ENCODE measurements at places on chromosomes 12 and 14.

DNA sequence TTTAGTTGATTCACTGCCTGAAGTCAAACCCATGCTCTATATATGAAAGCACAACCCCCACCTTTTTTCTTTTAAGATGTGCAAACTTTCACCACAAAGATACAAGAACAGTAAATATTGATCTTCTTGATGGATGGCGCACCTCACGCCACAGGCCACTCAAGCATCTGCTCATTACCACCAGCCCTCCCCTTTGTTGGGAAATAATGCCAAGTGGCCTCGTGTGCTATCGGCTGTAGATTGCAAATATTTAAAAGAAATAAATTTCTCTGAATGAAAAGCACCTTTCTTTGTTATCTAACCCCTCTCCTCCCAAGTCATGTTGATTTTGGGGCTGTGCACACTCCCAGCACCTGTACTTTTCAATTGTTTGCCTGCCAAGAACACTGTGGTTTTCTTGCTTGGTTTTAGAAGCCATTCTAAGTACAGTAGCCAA, 122.7 kb downstream of the C12orf42 start:
- DNase-seq = no peak

DNA sequence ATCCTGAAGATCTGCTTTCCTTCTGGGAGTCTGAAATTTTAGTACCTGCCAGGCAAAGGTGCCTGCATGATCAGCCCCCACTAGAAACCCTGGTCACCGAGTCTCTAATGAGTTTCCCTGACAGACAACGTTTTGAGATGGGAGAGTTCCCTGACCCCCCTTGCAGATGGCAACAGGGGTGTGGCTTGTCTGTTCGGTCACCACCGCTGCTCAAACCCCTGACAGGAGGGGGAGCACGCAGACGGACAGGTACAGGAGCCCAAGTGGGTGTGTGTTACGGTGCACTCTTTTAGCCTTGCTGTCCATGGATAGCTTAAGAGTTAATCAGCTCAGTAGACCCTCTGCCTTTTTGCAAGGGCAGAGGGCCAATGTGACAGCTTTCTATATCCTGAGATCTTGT, 19.3 kb upstream of the CDKN3 start:
- DNase-seq = no peak

- no peak for DNase-seq
Observed at GRCh38 chr12:75457191-75457590, 23.4 kb upstream of the GLIPR1 start.

- DNase-seq = peak; percentile 4
Observed at GRCh38 chr12:85923767-85924331, 49.8 kb downstream of the NTS start.

- DNase-seq = peak; percentile 58
Observed at GRCh38 chr12:101697197-101697929, at the start of gene CHPT1. CHPT1 (plus strand) TSS chr12:101697640; CDS start chr12:101697862, 222 bp downstream.

GRCh38 chr12:3041558-3042164, 35.5 kb upstream of the TSPAN9 start:
- DNase-seq = peak; percentile 80

GRCh38 chr12:128510511-128510910, 243.5 kb downstream of the TMEM132C start:
- no peak for DNase-seq

- peak; percentile 90 for DNase-seq
Observed at GRCh38 chr12:6547987-6548386, 7.9 kb downstream of the IFFO1 start.

DNA sequence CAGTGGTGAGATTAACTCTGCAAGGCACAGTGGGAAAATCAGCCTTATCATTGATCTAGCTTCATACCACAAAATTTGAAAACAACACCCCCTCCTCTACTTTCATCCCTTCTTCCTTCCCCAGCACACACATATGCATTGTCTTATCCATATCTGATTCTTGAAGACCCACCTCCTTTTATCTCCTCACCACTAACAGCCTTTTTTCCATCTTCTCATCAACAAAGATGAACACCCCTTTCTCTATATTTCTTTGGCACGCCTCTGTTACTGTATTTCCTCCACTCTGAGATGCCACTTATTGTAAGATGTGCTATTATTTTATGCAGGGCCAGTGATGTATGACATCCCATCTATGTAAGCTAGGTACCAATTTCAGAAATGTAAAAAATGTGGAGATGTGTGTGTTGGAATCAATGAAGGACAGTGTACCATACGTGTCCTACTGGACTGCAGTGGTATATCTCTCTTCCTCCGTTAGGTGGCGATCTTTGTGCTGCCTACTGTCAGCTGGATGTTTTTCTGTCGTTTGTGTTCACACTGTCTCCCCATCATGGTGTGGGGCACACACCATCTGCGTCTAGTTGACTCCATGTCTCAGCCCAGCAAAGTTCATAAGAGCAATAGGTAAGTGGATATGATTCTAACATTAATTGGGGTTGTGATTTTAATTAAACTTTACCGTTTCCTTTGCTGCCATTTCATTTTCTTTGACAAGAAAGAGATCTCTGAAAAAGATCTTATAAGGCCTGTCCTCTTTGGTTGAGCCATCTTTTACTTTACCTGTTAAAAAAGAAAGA, 24.0 kb downstream of the CCDC38 start:
- peak; percentile 63 for DNase-seq

- peak; percentile 17 for DNase-seq
Observed at GRCh38 chr14:21768116-21768874, 94.7 kb upstream of the OR4E1 start.

- DNase-seq = no peak
Observed at GRCh38 chr12:30211743-30212142, 428.0 kb upstream of the TMTC1 start.

- no peak for DNase-seq
Observed at GRCh38 chr14:37669242-37669641, 73.8 kb downstream of the TTC6 start.

GRCh38 chr14:26594756-26595545, 2.9 kb downstream of the NOVA1 start:
- DNase-seq = no peak

- DNase-seq = peak; percentile 58
Observed at GRCh38 chr12:116539905-116540482, 19.2 kb upstream of the MAP1LC3B2 start.

- no peak for DNase-seq
Observed at GRCh38 chr12:57196439-57196838, 20.2 kb upstream of the NXPH4 start.

- DNase-seq = no peak
Observed at GRCh38 chr12:5587711-5588121, 155.8 kb downstream of the NTF3 start.

- DNase-seq = no peak
Observed at GRCh38 chr12:98735821-98736220, 90.7 kb downstream of the APAF1 start.

DNA sequence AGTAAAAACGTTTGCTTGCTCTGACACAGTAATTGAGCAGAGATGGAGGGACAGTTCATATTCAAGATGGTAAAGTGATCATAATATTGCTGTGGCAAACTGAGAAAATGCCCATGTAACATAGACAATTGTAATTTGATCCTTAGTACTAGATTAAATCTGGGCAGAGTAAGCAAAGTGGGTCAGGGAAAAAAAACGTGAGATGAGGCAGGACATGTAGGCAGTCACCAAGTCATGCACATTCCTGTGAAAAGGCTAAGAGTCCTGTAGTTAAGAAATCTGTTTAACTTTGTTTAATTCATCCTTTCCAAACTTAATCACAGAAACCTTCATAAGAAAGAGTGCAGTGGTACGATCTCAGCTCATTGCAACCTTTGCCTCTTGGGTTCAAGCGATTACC, 16.1 kb downstream of the BTBD7 start:
- no peak for DNase-seq

GRCh38 chr12:6234214-6234613, 34.0 kb downstream of the CD9 start:
- DNase-seq = no peak

- peak; percentile 10 for DNase-seq
Observed at GRCh38 chr12:87866578-87867292, 162.5 kb downstream of the C12orf50 start.

DNA sequence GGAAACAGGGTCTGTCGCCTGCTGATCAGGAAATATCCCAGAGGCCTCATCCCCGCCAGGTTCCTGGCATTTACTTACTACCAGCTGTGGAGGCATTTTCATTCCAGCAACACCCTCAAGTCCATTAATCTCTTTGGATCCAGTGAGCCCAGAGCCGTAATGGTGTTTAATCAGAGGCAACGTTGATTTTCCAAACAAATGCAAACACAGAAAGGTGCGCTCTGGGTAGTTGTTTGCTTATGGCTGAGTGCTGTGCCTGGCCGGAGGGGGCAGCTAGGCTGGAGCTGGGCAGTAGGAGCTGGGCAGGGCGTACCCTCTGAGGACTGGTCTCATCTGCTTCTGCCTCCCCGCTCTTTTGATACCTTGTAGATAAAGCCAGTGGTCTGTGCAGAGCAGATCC, 110.6 kb downstream of the ADCK1 start:
- no peak for DNase-seq

DNA sequence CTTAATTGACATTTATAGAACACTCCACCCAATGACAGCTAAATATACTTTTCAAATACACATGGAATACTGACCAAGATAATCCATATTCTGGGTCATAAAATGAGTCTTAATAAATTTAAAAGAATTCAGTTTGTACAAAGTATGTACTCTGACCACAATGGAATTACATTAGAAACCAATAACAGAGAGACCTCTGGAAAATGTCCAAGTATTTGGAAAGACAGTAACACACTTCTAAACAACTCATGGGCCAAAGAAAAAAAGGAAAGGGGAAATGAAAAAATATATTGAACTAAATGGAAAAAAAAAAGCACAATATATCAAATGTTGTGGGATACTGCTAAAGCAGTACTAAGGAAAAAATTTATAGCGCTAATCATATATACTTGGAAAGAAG, 52.0 kb downstream of the CRACR2A start:
- peak; percentile 47 for DNase-seq

DNA sequence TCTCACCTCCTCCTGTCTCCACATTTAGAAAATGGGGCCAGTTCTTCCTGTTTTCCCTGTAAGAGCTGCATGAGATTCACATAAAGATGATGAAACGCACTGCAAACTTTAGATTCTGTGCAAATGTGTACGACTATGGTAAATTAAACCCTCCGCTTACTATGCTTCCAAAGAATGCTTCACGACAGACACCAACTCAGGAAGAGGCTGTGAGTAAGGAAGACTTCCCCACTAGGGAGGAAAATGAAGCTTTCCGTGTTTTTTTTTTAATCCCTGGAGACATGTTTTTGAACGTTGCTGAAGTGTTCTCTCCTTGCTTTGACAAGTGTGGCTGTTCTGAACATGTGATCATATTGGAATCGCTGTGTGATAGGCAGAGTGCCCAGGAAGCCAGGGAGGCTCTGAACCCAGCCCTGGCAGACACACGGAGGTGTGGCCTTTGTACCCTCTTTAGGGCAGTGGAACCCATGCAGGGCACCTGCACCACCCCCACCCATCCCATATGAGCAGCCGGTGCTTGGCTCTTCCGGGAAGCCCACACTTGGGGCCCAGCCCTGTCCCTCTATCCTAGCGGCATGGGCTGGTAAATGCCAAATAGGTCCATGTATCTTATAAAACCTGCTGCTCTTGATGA, 7.5 kb upstream of the SYNE3 start:
- DNase-seq = peak; percentile 71

GRCh38 chr12:46237371-46238045, 31.3 kb downstream of the SLC38A1 start:
- no peak for DNase-seq

DNA sequence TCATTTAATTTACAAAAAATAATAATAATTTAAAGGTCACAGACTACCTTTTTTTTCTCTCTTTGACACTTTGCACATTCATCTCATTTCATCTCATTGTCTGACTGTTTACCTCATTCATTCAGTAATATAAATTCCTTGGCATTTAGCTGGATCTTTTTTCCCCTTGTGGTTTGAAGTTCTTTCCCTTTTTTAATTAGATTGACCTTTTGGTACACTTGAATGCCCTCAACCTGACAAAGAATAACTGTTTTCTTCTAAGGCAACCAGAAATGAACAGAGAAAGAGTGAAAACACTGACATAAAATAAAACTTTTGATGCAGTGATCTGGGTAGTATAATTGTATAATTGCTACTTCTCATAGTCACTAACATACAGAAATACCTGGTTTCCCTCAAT, 774.9 kb upstream of the NOVA1 start:
- DNase-seq = no peak

Data from EL (cell line).